ENCODE measurements at places on chromosomes 6 and 20. TPM values are rescaled to one million over a fixed set of nuclear protein-coding genes. Genes with fewer than 3 reads are reported as not detected.

GRCh38 chr6:90151576-90152422 lies 144.8 kb downstream of the BACH2 start:
- H3K4me1 ChIP-seq: no peaks in the 10 kb centered on the region
- DNase-seq: no peak
- no peak overlapping the region for H3K4me3 ChIP-seq
- H3K36me3 ChIP-seq: no peaks in the 10 kb centered on the region

DNA sequence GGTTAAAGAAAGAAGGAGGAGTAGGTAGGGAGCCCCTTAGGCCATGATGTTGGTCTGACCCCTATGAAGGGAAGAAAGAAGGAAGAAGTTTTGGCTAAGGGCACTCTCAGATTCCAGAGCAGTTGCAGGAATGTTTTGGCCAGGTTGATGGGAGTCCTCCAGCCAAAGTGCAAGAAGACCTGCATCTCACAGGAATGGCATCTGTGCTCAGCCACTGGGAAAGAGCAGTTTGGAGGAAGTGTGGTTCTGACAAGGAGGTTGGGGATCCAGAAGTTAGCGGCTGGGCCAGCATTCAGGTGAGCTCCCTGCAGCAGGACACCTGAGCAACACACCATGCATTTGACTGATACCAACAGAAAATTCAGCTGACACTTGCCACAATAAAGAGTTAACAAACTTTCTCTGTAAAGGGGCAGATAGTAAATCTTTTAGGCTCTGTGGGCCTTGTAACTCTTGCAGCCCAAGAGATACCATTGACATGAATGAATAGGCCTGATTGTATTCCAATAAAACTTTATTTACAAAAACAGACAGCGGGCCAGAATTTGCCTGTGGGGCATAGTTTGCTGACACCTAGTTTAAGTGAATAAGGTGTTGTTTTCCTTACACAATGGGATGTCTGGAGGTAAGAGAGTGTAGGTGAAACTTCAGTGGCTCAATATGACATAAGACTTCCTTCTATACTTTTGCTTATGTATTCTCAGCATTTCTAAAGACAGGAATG lies 71.0 kb downstream of the EDN1 start:
- DNase-seq: no peak
- H3K4me3 ChIP-seq: no peak overlapping the region
- no peaks in the 10 kb centered on the region for H3K4me1 ChIP-seq
- H3K36me3 ChIP-seq: no peaks in the 10 kb centered on the region
- H3K27me3 ChIP-seq: no peaks in the 10 kb centered on the region
- no peak overlapping the region for H3K27ac ChIP-seq

DNA sequence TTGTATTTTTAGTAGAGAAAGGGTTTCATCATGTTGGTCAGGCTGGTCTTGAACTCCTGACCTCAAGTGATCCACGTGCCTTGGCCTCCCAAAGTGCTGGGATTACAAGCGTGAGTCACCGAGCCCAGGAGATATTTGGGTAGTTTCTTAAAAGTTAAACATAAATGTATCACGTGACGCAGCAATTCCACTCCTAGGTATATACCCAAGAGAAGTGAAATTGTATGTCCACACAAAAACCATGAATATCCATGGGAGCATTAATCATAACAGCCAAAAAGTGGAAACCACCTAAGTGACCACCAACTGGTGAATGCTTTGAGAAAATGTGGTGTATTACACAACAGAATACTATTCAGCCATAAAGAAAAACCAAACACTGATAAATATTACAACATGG lies 164.8 kb downstream of the MRPL14 start:
- DNase-seq: no peak
- no peak overlapping the region for H3K27ac ChIP-seq
- H3K36me3 ChIP-seq: no peaks in the 10 kb centered on the region

- DNase-seq: no peak
- H3K27me3 ChIP-seq: no peaks in the 10 kb centered on the region
- H3K36me3 ChIP-seq: no peaks in the 10 kb centered on the region
These were observed 278.6 kb downstream of the TBC1D32 start for GRCh38 chr6:121055572-121056163.

DNA sequence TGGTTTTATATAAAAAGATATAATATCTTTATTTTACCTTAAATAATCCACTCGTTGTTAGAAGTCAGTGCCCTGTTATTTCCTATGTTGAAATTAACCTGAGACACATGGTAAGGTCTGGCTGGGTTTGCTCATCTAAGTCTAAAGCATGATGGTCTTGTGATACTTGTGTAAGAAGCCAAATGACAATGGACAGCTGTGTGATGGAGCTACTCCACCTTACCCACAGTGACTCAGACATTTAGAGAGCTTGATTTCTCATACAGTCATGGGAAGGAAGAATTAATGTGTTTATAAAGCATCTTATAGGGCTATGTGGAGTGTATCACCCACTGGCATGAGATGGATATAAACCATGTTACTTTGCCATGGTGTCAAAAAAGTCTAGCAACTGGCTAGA lies 11.7 kb downstream of the CTCFL start:
- H3K4me3 ChIP-seq: no peak overlapping the region
- no peaks in the 10 kb centered on the region for H3K27me3 ChIP-seq
- no peak for DNase-seq
- H3K4me1 ChIP-seq: no peaks in the 10 kb centered on the region
- H3K27ac ChIP-seq: no peak overlapping the region
- no peaks in the 10 kb centered on the region for H3K36me3 ChIP-seq

GRCh38 chr6:7701212-7701834 lies 24.6 kb upstream of the BMP6 start:
- H3K4me3 ChIP-seq: no peak overlapping the region
- DNase-seq: no peak

DNA sequence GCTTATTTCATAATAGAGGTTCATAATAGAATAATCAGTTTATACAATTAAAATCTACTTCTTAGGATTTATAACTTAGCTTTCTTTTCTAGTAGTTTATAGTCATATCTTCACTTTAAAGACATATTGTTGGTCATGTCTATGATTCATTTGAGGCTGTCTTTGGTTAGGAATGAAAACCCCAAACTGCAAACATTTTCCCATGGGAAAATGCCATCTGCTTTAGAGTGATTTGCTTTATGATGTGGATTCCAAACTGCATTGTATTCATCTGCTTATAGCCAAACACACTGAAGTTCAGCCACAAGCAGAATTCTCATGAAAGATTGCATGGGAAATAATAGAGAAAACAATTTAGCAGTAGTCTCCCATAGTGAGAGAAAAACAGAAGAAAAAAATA lies 128.0 kb downstream of the RFPL4B start:
- no peaks in the 10 kb centered on the region for H3K36me3 ChIP-seq
- H3K27me3 ChIP-seq: no peaks in the 10 kb centered on the region
- no peak for DNase-seq
- no peak overlapping the region for H3K27ac ChIP-seq
- no peak overlapping the region for H3K4me3 ChIP-seq

The ATRN gene
- total RNA-seq: 7.4 TPM

The NKAIN2 gene
- 1.0 TPM for total RNA-seq

The KIF13A gene
- total RNA-seq: 21.2 TPM
